ENCODE measurements at places on chromosomes 7 and 10.

DNA sequence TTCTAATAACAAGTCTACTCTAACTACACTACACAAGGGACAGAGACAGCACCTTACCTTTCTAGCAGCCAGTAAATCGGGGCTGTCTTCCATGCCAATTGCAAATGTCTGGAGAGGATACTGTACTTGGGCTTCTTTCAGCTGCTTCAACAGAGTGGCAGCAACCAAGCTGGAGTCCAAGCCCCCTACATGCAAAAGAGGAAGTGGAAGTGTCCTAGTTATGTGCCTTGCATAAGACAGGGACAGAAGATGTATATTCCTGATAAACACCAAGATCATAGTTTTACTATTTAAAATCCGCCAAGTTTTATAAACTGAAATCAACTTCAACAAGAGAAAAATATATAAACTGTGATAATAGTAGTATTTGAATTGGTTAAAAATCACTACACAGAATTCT is 14.0 kb downstream of the ASNS start:
- no peak for DNase-seq

GRCh38 chr7:29965030-29965429 is 24.6 kb downstream of the SCRN1 start:
- DNase-seq = no peak

- no peak for DNase-seq
Observed at GRCh38 chr10:15364001-15364400, 7.1 kb downstream of the FAM171A1 start.

DNA sequence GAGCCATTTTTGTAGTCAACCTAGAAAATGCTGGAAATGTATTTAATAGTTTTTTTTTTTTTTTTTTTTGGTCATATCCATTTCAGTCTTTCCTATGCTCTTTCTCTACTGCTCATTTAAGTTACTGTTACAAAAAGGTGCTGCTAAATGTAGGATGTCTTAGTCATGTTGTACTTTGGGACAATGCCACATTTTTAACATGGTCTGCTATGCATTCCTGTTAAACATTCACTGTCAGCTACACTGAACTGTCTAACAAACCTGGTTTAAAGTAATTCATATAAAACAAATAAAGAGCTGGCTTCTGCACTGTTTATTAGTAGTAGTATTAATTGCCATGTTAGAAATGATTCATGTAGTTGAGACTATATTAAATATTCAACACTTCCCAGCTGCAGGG is 108.6 kb downstream of the NSUN6 start:
- no peak for DNase-seq

DNA sequence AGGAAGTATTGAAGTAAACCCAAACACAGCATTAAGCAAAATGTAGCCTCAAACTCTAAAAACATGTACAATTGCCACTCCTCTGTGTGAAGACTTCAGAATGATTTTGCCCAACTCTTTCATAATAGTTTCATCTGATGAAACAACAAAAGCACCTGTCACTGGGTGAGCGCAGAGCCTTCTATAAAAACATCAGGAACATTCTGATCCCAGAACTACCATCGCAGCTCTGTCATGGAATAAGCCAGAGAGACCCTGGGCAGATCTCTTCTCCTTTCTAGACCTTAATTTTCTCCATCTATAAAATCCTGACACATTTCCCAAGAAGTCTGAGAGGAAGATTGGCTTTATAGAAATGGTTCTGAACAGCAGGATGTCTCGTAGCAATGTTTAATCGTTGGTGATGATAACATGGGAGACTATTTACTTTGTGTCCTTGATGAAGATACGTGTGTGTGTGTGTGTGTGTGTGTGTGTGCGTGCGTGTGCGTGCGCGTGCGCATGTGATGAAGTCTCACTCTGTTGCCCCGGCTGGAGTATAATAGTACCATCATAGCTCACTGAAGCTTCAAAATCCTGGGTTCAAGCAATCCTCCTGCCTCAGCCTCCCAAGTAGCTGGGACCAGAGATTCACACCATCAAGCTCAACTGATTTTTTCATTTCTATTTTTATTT is 198.0 kb downstream of the KIAA1217 start:
- no peak for DNase-seq

- DNase-seq = peak; percentile 8
Observed at GRCh38 chr10:27998178-27998953, 513 bp downstream of the ODAD2 start.

DNA sequence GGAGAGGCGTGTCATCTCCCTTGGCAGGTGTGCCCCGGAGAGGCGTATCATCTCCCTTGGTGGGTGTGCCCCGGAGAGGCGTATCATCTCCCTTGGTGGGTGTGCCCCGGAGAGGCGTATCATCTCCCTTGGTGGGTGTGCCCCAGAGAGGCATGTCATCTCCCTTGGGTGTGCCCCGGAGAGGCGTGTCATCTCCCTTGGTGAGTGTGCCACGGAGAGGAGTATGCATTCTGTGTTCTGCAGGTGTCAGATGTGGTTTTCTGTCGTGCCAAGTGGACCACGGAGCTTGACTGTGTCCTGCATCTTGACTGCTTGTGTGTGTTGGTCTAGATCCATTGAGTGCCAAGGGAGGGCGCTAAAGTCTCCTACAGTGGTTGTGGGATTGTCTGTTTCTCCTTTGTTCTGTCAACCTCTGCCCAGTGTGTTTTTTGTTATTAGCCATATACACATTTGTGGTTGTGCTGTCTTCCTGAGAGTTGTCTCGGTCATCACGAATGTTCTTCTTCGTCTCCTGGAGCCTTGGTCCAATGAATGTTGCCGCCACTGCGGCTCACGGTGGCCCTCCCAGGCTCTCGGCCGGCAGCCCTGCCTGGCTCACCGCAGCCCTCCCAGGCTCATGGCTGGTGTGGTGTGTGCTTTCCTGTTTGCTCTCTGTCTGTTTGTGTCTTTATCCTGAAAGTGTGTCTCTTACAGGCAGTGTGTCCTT is 96.8 kb downstream of the INPP5A start:
- no peak for DNase-seq

DNA sequence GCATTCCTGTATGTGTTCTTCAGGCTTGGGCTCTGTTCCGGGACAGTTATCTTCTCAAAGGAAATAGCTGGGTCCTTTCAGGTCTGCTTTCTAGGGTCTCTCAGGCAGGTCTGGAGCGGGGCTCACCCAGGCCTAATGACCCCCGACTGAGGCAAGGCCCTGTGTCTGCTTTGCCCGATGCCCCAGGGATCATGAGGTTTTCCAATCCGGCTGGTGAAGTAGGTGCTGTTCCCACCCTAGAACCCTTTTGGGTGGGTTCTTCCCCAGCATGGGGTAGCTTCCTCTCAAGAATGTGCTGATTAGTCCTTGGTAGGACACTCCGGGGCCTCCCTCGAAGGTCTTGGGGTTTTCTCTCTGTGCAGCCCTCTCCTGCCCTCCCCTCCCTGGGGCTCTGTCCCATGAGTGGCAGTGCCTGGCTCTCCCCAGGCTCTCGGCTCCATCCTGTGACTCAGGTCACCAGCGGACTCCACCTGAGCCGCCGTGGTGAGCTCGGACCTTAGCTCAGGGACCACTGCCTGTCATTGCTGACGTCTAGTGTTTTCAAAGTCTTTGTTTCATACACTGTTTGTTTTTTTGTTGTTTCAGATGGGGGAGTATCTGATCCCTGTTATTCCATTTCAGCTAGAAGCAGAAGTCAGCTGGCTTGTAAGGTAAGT is 71.0 kb upstream of the NKX6-2 start:
- no peak for DNase-seq

- DNase-seq = no peak
Observed at GRCh38 chr7:11858026-11858425, 26.0 kb upstream of the THSD7A start.

GRCh38 chr7:150983893-150984368 is 5.8 kb upstream of the KCNH2 start:
- DNase-seq = no peak

DNA sequence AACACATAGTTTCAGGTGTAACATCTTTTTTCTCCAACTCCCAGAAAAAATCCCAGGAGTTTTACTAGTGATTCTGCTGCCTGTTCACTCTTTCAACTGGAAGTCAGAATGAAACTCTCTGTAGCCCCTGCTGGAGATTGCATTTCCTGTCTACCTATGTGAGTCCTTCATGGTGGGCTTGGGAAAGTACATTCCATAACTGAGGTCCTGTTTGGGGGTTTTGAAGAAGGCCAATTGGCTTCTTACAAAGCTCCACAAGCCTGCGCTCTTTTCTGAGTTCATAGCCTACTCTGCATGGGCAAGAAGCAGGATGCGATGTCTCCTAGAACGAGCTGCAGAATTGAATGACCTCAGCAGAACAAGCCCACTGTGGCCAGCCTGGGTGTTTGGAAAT is 86.7 kb downstream of the LYZL2 start:
- DNase-seq = no peak

DNA sequence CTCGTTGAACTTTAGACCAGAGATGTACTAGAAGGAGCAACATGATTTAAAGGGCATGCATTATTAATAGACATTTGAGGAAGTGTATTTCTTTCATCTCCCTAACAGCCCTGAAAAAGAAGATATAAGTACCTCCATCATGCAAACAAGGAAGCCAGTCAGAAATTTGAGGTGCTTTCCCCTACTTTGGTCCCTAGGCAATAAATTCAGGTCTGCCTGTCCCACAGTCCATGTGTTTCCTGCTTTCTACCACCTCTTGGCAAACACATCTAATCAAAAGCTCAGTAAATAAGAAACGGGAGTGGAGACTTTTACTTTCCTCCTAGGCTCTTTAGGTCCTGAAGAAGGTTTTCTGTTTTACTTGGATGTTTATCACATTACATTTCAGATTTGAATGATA is 5.2 kb upstream of the SEMA3C start:
- no peak for DNase-seq

GRCh38 chr10:109957092-109957797 is 33.9 kb upstream of the XPNPEP1 start:
- no peak for DNase-seq

DNA sequence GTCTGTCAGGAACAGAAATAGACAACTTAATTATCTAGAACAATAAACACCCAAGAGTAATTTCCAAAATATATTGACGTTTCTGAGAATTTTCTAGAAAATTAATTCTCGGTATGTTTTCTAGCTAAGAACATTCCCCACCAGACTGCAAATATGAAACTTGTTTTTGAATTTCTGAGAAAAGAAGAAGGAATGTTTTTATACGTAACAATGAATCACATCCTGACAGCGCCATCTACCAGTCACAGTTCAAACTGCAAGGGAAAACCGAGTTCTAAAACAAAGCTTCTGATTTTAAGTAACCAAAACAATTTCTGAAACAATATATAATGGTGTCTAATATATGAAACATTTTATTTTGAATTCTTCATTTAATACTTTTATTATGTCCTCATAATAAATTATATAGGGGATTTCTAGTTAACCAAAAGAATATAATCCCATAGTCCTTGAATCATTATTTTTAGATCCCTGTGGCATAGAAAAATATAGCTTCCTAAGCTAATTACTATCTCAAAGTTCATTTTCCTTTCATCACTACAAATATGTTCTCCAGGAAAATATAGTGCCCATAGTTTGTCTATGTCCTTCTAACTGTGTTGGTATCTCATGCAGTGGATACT is 34.5 kb upstream of the MEOX2 start:
- peak; percentile 28 for DNase-seq

DNA sequence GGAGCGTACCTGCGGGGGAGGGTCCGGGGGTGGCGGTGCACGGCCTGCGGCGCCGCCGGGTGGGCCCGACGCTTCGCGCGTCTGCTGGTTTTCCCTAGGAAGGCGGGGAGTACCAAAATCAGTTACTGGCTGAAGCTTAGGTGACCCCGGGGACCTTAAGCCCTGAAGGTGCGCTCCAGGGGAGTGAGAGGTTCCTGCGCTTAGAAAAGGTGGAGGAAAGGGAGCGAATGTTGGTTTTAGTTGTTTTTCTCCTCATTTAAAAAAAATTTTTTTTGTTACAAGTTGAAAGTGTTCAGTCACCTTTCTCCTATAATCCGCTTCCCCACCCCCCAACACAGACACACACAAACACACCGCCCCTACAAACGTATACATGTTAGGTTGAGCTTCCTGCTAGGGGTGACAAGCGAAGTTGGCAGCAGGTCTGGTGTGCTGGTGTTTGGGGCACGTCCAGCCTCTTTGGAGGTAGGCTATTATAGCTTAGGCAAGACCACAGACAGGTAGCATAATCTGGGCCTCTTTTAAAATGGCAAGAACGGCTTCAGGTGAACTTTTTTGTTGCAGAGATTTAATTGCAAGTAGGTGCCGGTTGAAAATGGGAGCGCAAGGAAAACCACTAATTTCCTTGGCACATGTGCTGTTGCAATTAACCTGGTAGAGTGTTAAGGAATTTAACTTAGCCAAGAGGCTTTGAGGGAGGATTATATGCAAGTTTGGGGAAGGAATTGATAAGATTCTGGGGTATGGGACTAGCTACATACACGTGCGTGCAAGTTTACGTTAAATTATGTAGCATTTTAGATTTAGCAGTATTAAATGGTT is 945 bp downstream of the ADD3 start:
- DNase-seq = no peak

GRCh38 chr7:150896562-150897209 is 44.4 kb downstream of the AOC1 start:
- DNase-seq = no peak

GRCh38 chr10:119377451-119377957 is 165.0 kb downstream of the RGS10 start:
- DNase-seq = no peak

Measured in fibroblast of the conjunctiva (primary cell).